ENCODE measurements at places on chromosomes 13 and 19.

GRCh38 chr13:43267916-43268315 is 244.5 kb downstream of the DNAJC15 start:
- no peak for DNase-seq

GRCh38 chr13:102702965-102703725 is 8.3 kb upstream of the METTL21C start:
- DNase-seq = no peak

DNA sequence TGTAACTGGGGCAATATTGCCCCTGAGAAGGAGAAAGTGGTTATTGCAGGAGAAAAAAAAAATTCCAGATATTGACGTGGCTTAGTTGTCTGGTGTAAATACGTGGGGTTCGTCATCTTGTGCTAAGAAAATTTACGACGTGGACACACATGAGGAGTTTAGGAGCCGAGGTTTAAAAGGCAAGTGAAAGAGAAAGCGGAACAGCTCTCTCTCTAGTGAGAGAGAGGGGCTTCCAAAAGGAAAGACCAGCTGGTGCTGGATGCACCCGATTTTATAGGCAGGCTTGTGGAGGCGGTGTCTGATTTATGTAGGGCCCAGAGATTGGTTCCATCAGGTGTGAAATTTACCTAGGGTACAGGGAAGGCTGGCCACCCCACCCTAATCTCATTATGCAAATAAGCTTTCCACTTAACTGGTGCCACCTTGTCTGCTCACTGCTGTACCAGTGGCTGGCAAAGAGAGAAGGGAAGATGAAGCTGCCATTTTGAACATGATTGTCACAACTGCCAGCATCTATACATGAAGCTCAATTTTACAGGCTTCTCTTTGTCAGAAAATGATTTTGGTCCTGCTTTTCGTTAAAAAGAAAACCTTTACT is 845.1 kb downstream of the DACH1 start:
- DNase-seq = no peak

DNA sequence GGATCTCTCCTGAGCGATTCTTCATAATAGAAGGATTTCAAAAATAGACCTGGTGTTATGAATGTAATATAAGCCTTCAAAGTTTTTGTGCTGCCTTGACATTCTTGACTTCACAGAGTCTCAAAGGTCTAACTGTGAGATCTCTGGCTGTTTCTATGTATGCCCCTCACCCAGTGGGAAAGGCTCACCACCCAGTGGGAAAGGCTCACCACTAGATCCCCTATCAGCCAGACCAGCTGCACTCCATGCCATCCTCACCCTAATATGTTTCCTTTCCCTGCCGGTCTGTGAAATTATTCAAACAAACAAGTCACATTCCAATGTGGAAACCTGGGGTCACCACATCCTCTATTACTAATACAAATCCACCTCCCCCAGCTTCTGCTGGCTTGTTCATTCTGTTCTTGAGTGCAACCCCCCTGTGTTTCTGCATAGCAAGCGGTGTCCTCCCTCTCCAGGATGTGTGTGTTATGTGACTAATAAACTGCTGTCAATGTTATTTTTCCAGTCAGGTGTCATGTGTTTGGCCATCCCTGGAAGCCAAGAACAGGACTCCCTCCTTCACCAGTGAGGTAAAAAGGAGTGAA is 13.8 kb upstream of the SLITRK1 start:
- DNase-seq = no peak

Data from activated T-cell treated with anti-CD3 and anti-CD28 coated beads for 48 hours (primary cell).